Stimulated activated CD4-positive, alpha-beta T cell treated with anti-CD3 and anti-CD28 coated beads, TNF-alpha, amount 100 ng/mL, for 1 hour (primary cell): ENCODE measurements at places on chromosomes 2 and 18.

GRCh38 chr2:26883956-26884355 is 36.0 kb downstream of the DPYSL5 start:
- no peak for DNase-seq

- DNase-seq, result no peak
Measured at GRCh38 chr2:25373269-25373981, 31.7 kb upstream of the DNMT3A start.

DNA sequence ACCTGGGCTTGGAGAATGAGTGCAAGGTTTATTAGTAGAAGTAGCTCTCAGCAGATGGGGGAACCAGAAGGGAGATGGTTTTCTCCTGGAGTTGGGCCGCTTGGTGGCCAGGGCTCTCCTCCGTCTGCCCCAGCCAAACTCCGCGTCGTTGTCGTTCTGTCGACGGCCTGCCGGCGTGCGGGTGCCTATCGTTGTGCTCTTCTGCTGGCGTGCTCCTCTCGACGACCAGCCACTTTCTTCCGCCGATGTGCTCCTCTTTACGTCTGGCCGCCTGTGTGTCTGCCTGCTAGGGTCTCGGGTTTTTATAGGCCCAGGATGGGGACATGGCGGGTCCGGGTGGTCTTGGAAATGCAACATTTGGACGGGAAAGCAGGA is 119.1 kb downstream of the BMPR2 start:
- DNase-seq, result no peak

DNA sequence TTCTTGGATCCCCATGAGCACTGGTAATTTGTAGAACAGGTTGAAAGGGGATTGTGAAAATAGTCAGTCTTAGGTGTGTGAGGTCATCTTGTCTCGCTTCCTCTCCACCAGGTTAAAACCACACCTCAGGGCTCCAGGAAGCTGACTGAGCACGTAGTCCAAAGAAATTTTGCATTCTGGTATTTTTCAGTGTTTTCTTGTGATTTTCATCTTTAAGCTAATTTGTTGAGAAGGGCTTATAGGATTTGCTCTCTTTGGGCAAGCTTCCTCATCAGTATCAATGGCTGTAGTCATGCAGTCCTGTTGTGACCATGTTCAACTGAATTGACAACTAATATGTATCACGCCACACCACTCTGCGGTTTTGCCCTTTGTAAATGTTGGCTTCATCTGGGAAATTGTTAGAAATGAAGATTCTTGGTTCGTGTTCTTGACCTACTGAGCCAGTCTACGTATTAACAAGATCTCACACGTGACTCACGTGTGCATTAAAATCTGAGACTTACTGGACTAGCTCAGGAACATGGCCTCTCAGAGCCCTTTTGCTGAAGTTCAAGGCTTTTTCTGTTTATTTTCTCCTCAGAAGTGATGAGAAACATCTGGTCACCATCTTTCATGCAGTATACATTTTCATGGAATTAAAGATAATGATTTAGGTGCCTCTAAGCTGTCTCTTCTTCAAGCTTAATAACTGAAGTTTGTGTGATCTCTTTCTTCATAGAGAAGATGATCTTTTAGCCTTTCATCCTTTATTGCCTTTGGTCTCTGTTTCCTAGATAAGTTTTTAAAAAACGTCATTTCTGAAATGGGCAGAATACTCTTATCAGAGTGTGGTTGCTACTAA is 32.8 kb downstream of the FMNL2 start:
- no peak for DNase-seq

DNA sequence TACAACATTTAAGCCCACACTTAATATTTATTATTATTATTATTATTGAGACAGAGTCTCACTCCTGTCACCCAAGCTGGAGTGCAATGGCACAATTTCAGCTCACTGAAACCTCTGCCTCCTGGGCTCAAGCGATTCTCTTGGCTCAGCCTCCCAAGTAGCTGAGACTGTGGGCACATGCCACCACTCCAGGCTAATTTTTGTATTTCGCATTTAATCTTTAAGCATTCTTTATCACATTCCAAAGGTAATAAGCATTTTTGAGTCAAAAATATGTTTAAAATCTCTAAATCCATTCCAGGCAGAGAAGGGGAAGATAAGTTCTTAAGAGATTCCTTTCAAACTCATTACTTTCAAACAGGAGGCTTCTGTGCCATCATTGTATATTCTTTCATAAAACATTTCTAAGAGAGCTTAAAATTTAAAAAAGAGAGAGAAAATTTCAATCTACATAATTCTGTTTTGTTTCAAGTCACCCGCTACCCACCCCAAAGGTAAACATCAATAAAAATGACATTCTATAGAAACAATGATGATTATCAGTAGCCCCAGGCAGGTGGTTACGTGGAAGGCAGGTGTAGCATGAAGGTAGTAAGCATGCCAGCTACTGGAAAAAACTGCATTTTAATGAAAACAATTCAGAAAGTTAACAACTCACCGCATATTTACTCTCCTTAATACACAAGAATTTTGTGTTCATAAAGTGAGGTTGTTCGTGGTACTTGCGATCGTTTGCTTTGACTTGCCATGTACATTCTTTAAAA is 84.4 kb upstream of the NARS1 start:
- DNase-seq, result no peak

GRCh38 chr2:211468877-211469663 is 912.7 kb downstream of the CPS1 start:
- DNase-seq, result no peak

- no peak for DNase-seq
Measured at GRCh38 chr2:12557688-12558087, 159.0 kb upstream of the TRIB2 start.

DNA sequence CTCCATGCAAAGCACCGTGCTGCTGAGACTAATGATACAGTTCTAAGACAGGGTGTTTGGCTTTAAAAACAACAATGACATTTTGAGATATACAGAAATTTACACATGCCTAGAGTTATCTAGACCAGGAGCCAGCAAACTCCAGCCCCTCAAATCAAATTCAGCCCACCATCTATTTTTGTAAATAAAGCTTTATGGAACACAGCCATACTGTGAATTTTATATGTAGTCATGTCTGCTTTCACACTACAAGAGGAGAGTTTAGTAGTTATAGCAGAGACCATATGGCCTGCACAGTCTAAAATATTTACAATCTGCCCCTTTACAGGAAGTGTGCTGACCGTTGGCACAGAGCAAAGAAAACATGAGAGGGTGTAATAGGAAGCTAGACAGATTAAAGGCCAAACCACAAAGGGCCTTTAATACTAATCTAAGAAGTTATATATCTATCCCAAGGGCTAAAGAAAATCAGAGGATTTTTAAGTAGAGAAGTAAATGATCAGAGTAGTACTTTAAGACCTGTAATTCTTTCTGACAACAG is 39.4 kb downstream of the NBAS start:
- no peak for DNase-seq

GRCh38 chr18:60232541-60232940 is 140.0 kb downstream of the MC4R start:
- no peak for DNase-seq

DNA sequence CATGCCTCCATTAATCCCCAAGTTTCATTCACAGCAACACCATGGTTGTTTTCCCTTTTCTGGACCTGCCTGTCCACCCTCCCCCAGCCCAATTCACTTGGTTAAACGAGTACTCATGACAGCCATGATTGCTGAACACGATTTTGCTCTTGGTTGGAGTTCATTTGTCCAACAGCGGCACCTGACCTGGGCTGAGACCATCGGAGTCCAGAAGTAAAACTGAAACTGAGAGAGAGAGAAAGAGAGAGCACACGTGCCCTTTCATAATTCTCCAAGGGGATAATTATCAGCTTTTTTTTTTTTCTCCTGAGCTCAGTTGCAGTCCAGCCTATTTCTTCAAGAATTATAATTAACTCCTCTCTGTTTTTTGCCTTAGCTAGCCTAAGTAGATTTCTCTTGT is 13.7 kb upstream of the KIF5C start:
- no peak for DNase-seq

GRCh38 chr2:172323861-172324597 is 103.4 kb upstream of the ITGA6 start:
- no peak for DNase-seq

- no peak for DNase-seq
Measured at GRCh38 chr2:9472511-9472910, 1.8 kb upstream of the IAH1 start.

DNA sequence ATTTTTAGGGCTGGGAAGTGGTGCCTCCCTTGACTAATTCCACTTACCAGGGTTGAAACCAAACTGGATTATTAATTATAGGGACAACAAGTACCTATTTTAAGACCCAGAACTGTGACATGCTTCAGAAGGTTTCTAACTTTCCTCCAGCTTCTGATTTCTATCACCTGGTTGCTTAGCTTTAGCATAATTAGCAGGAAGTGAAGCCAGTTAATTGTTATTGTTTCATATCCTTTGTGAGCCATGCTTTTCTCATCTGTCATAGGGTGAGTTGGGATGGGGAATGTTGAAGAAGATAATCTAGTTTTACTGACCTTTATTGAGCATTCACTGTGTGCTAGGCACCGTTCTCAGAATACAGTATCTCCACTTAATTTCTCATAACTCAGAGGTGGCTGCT is 3.2 kb downstream of the YPEL5 start:
- no peak for DNase-seq

DNA sequence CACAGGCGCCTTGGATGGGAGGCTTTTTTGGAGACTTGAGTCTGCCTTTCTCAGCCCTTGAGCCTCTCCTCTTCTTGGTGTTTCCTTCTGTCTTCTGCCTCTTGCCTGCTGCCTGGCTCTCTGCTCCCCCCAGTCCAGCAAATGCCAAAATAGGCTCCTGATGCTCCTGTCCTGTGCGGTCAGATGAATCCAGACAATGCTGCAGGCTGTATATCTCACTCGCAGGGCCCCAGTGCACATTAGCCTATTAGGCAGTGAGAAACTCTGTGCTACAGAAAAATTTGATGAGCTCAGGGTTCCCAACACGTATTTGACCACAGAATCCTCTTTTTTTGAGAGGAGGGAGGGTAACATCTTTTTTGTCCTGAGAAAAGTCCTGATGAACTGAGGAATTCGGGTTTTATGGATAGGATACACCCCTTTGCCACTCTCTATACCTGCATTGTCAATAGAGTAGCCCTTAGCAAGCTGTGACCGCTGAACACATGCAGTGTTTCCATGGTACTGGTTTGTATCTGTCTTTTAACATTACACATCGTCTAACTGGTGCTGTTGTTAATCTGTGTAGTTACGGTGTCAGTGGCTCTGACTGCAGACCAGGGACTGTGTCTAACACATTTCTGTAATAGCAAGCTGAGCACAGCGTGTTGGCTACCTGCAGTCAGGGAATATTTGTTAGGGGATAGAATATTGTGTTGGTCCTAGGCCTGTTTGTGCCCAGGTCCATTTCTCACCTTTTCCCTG is 50.8 kb downstream of the FAM228A start:
- no peak for DNase-seq

- DNase-seq, result no peak
Measured at GRCh38 chr2:240170883-240171282, 30.4 kb upstream of the OTOS start.

GRCh38 chr18:70293166-70293565 is 4.3 kb downstream of the SOCS6 start:
- no peak for DNase-seq

- DNase-seq, result no peak
Measured at GRCh38 chr2:207881902-207882301, 112.2 kb upstream of the FZD5 start.

DNA sequence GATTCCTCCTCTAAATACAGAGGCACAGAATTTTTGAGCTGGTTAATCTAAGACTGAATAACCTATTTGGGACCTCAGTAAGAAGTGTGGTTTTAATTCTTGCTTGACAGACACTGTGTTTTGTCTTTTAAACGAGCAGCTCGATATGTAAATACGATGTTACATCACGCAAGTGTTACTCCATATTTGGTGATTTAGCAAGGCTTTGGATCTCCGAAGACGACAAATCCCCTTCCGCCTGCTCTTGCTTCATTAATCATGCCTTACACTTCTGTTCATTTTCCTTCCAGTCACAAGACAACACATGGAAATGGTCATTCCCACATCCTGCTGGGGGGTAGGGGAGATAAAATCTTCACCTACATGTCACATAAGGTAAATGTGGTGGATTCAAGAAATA is 9.4 kb downstream of the BCL11A start:
- DNase-seq, result no peak

DNA sequence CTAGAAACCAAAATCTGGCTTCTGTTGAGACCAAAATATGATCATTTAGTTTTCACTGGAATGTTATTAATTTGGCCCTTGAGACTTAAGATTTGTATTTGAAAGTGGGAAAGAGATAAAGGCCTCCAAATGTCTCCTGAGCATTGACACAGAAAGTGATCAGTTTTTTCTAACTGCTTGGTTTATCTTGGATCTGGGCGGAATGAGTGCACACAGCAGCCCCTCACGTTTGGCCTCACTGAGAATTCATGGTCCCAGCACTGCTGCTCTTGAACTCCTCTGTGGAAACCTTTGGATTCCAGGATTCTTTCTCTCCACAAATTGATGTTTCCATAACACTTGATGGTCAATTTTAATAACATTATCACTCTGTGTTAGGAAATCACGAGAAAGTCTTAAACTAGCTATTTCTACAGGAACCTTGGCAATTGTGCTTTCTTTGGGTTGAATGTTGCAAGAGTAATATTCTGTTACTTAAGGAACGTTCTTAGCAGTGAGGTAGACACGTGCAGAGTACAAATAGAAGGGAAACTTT is 180.3 kb upstream of the BCL2L11 start:
- DNase-seq, result no peak
